HT1080 (cell line): ENCODE measurements at places on chromosomes 16 and 17.

DNA sequence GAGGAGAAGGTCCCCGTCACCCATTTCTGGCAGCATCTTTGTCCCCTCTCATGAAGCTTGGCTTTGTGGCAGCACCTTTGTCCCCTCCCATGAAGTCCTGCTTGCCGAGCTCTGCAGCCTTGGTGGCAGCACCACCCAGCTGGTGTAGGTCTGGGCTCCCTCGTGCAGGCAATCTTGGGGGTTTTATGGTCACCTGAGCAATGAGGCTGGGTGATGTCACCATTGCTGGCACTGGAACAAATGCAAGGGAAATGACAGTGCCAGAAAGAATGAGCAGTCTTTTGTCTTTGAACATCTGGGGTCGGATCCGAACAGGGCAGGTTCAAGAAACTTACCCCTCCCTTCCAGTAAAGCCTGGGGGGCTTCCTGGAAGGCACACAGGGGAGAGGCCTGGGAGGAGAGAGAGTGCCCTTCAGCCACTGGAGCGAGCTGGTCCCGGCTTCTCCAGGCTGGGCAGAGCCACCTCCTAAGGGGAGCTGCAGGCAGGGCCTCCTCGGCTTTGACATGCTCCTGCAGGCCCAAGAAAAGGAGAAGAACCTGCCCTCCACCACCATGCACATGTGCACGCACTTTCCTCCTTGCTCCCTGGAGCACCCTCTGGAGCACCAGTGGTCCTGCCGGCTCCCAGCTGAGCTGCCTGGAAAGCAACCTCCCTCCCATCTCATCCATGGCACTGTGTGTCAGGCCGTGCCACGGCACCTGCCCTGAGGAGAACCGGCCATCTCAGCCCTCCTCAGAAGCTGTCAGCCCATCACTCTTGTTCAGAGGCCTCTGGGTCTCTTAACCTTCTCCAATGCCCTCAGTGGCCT lies 16.0 kb downstream of the BTBD17 start:
- DNase-seq: peak; percentile 34

- no peak for DNase-seq
Observed at GRCh38 chr17:12554251-12554650, 111.4 kb upstream of the MYOCD start.

- no peak for DNase-seq
Observed at GRCh38 chr16:79508294-79508693, 92.2 kb downstream of the MAF start.

- DNase-seq: no peak
Observed at GRCh38 chr16:12391956-12392355, 411.7 kb downstream of the CPPED1 start.

DNA sequence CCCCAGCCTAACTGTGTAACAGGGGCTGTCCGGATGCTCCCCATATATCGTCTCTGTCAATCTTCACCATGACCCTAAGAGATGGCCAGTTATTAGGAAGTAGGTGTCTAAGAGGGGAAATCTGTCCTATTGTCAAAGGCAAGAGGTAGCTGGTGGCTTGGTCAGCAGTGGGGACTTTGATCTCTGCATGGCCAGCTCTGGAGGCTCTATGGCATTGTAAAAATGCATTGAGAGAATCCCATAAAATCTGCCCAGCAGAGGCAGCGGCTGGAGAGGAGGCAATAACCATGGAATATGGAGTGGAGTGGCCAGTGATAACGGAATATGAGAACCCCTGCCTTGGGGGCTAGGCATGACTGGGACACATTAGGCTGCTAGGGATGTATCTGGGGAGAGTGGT lies 88.8 kb downstream of the MRM1 start:
- DNase-seq: no peak
